ENCODE measurements at places on chromosomes 12 and 14.

DNA sequence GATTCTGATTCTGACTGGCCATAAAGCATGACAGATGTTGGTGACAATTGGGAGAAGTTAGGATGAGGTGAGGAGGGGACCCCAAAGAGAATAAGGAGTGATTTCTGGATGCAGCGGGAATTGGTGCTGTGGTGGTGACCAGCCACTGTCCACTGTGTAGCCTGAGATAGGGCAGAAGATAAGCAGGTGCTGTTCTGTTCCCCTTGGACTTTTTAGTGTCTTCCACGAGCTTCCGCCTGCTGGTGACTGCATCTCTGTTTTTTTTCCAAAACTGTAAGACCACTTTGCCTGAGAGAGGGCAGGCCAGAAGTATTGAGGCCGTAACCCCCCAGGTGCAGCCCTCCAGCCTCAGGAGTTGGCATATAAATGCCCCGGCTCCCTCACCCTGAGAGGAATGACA, 161.2 kb upstream of the MYL2 start:
- DNase-seq, result no peak

DNA sequence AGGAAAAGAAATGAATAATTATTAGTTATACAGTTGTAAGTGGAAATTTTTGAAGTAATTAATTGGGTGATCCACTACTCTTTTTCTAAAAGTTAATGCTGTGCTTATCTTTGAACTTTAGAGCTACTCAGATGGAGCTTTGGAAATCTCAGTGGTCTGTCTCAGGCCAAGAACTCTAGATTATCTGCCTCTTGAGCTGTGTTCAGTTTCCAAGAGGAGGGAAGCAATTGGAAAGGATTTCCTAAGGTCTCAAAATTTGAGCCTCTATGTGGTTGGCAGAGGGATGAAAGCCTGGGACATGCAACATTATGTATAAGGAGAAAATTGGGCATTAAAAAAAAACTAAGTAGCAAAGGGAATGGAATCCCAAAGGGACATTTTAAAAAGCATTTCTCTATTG, 334.0 kb upstream of the PRICKLE1 start:
- DNase-seq, result no peak

GRCh38 chr12:50790081-50790480, 26.2 kb downstream of the ATF1 start:
- DNase-seq, result no peak

DNA sequence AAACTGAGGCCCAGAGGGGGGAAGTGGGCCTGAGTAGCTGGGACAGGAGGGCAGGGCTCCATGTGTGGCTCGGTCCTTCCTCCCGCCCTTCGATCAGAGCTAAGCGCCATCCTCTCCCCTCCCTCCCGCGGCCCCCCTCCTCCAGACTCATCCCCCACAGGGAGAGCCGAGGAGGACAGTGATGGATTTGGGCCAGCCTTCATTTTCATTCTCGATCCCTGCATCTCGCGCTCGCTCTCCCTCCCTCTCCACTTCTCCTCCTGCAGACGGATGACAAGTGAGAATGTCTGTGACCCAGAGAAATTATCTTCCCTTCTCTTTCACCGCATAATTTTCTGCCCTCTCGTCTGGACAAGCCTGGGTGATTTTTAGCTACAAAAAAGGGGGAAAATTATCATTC, 183.3 kb downstream of the RBM19 start:
- DNase-seq, result no peak

- no peak for DNase-seq
Observed at GRCh38 chr12:2826721-2827515, 7.9 kb downstream of the NRIP2 start.

GRCh38 chr12:41013881-41014642, 174.1 kb upstream of the PDZRN4 start:
- DNase-seq, result no peak

- DNase-seq, result no peak
Observed at GRCh38 chr14:81005540-81006228, 50.3 kb downstream of the TSHR start.

GRCh38 chr12:91577586-91578539, 395.2 kb upstream of the DCN start:
- no peak for DNase-seq

DNA sequence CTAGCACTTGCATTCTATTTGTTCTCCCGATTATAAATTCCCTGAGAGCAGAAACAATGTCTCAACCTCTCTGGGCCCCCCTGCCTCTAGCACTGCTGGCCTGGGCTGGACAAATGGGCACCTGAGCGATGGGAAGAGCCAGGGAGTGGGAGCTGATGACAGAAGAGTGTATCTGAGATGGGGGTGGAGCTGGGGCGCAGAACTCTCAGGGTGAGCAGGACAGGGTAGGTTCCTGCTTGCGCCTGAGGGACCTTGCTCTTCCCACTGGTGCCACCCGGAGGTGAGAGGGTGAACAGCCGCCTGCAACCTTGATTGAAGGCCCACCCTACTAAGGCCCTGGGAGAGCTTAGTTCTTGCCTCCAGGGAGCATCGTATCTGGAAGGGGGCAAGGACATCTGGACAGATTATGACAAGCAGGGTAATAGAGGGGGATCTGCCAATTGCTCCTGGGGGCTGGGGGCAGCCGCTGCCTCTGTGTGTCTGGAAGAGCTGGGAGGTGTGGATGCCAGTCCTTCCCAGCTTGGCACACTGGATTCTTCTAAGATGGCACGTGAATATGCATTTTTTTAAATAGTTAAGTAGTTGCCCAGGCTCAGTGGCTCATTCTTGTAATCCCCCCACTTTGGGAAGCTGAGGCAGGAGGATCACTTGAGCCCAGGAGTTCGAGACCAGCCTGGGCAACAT, 43.0 kb upstream of the TSPAN9 start:
- no peak for DNase-seq

DNA sequence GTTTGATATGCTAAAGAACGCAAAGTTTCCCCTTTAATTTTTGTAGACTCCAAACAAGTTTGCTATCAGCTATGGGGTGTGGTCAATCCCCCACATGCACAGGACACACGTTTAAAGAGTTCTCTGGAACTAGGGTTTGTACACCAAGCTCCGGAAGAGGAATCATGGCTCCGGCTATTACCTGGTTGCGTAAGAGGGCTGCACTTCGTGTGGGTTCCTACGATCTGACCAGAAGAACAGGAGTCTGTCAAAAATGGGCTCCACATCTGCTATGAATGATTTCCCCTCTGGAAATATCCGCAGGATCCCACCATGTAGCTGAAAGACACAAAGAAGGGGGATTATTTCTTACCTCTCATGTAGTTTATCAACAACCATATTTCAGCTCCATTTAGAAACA, 22.0 kb downstream of the EGLN3 start:
- no peak for DNase-seq

GRCh38 chr14:49882826-49883694, 9.8 kb upstream of the ARF6 start:
- no peak for DNase-seq

DNA sequence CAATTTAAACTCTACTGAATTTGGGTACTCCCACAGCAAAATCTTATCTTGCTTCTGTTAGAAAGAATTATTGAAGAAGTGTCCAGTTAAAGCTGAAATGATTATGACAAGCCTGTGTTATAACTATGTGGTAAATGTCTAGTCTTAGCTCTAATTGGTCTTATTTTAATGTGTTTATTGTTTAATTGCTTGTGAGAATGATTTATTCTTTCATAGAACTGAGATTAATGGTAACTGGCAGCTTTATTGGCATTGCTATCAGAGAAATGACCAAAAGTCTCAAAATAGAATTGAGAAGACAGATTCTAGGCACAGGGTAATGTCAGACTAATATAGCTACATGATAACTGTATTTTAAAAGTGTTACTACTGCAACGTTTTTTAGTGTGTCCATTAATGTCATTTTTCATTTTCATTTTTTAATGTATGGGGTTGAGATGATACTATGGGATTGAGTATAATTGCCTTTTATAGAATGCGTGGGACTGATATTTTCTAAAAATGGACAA, 458.7 kb downstream of the AEBP2 start:
- no peak for DNase-seq

- no peak for DNase-seq
Observed at GRCh38 chr12:116750298-116750697, 12.2 kb downstream of the RNFT2 start.

- DNase-seq, result no peak
Observed at GRCh38 chr12:122545855-122546254, 18.8 kb downstream of the KNTC1 start.

GRCh38 chr12:132566516-132567131, 43.8 kb downstream of the LRCOL1 start:
- no peak for DNase-seq

DNA sequence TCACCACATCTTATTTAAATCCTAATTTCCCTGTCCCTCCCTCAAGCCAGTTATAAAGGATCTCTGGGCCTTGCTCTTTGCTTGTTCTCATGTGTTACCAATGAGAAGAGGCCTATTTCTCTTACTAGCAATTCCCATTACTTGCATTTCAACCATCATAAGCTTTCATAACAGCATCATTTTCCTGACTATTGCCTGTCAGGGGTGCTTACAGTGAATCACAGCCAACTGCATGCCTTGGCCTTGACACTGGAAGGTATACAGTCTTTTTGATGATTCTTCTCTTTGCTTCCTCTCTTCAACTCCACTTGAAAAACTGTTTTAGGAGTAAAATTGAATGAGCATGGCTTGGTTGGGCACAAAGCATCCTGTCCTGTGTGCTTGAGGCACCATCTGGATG, 127.0 kb downstream of the NPAS3 start:
- DNase-seq, result no peak

DNA sequence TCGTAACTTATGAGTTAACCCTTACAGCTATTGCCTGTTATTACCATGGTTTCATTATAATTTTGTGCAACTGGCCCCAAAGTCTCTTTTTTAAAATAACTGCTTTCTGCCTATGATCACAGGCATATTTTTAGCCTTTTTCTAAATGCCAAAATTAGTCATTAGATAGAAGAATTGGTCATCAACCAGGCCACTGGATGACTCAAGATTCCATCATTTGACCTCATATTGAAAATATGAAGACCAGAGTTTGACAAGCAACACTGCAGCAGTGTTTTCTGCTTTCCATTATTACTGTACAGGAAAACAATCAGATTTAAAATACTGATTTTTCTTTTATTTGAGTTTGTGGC, 54.7 kb upstream of the OTOGL start:
- no peak for DNase-seq

GRCh38 chr12:10097521-10097920, 1.3 kb downstream of the CLEC1A start:
- no peak for DNase-seq

DNA sequence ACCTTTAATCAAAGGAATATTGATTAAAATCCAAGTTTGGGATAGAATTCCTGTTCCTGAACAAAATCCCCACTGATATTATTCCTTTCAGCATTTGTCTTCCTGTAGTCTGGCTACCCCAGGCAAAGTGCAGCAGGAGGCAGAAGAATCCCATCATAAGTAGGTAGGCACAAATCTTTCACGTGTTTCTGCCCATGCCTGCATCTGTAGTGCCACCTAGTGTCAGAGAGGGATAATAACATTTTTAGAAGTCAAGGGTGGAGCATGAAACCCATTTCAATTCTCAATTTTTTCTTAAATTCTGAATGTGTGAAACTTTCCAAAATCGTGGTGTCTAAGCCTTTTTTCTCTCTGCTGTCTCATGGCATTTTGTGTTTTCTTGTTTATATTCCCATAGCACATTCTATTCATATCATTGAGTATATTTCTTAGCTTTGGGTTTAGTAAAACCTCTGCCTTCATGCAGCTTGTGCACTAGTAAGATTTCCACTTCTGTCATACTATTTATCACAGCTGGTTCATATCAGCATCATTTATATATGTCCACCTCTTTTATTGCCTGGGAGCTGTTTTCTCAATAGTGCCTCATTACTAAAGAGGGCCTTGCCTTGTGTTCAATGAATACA, 47.8 kb upstream of the RERG start:
- peak; percentile 70 for DNase-seq

DNA sequence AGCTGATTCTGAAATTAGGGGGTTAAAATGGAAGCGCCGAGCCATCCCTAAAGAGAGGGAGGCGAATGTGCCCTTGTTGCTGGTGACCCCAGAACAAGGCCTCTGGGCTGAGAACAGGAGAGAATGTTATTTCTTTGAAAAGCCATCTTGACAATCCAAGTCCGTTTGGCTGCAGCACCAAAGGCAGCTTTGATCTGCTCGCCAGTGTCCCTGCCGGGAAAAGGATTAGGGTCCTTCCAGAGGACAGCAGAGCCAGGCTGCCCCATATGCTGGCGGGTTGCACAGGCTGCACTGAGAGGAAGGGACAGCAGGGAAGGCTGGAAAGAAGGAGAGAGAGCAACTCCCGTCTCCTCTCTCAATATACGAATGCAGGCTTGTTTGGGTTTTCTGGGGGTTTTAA, 141.7 kb downstream of the TMEM132C start:
- no peak for DNase-seq

GRCh38 chr12:57456145-57456700, 1.1 kb downstream of the INHBE start:
- no peak for DNase-seq

DNA sequence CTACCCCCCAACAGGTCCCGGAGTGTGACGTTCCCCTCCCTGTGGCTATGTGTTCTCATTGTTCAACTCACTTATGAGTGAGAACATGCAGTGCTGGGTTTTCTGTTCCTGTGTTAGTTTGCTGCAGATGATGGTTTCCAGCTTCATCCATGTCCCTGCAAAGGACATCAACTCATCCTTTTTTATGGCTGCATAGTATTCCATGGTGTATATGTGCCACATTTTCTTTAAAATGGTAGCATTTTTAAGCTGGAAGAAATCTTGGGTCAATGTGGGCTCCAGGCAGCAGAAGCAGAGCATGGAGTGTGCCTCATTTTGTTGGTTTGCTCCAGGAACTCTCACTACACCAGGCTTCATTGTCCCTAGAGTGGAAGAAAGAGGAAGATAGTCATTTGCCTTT, 47.6 kb upstream of the ITPR2 start:
- DNase-seq, result no peak

GRCh38 chr14:80403036-80403435, 191.7 kb upstream of the DIO2 start:
- DNase-seq, result no peak

- no peak for DNase-seq
Observed at GRCh38 chr14:59465316-59466135, at the start of gene GPR135. Gene GPR135, minus strand, starts transcription at chr14:59465380. Its CDS starts 154 bp downstream, at chr14:59465226.

Data from DMS 273 treated with DMSO at 0.1 percent for 48 hours (cell line).